DMS153 (cell line): ENCODE measurements at places on chromosomes 12 and 14.
A peak's percentile ranks its signal among the peaks of the same experiment; 100 is the strongest.

- peak; percentile 71 for DNase-seq
Observed at GRCh38 chr12:117377758-117378157, 16.3 kb upstream of the NOS1 start.

DNA sequence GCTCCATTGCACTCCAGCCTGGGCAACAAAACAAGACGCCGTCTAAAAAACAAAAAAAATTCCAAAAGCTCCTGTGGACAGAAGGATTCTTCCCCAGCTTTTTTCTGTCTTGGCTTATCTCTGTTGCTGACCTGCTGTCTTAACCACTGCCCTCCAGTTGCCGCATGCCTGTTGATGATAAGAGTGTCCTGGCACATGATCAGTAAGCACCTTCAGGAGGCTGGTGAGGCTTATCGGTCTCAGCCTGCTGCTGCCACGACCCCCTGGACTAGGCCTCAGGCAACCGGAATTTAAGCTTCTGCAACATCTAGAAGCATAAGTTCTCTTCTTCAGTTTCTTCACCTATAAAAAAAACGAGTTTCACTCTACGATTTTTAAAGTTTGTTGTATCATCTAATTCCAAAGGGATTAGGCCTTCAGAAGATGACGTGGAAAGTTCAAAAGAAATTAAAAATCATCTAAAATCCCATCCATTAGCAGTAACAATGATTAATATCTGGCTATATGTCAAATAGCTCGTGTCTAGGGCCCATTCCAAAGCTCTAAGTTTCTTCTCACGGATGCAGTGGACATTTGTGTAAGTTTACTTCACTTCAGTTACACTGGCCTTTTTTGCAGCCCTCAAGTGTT lies 46.4 kb downstream of the RESF1 start:
- no peak for DNase-seq

DNA sequence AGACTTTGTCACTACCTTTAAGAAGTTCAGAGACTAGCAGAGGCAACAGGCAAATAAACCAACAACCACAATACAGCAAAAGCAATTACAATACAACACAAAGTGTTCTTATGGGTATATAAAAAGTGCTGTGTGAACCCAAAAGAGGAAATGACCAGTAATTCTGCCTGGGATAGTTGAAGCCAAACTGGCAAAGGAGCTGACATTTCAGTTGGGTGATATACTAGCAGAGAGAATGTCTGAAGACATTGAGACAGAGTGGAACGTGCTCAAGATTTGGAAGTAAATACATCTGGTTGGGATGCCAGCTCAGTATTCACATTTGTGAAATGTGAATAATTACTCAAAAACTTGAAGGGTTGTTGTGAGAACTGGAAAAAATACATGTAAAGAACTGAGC lies 80.6 kb upstream of the GTF2A1 start:
- DNase-seq = no peak

DNA sequence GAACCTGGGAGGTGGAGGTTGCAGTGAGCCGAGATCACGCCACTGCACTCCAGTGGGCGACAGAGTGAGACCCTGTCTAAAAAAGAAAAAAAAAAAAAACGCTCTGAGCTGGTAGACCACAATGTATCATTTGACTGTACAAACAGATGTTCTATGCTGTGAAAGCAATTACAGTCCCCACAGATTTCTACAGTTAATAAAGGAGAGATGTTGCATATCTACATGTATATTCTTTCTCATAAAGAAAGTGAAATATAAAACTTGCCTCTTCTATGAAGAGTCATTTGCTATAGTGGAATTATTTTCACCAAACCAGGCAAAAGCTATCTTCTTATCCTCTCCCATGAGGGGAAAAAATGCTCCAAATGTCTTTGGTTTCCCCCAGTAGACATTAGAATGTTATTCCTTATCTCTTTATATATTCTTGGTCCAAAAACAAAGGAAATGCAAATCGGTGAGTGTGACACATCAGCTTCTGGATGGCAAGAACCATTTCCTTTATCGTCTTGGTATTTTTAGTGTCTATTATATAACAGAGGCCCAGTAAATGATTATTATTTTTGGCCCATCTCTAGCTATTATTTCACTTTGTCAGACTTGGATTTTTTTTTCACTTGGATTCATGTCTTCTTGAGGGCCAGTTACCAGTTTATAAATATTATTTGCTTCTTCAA lies 230.4 kb downstream of the SSPN start:
- no peak for DNase-seq

- no peak for DNase-seq
Observed at GRCh38 chr12:69555461-69555860, 29.8 kb upstream of the CCT2 start.

DNA sequence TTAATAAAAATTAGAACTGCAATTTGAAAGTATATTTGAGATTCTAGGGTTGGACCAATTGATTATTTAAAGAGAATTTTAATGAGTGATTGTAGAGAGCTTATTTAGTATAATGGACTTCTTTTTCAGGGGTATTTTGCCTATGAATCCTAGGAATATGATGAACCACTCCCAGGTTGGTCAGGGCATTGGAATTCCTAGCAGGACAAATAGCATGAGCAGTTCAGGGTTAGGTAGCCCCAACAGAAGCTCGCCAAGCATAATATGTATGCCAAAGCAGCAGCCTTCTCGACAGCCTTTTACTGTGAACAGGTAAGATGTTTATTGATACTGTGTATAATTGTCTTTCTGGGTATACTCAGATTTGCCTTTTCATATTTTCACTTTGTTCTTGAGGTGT lies 35.9 kb upstream of the KCNMB4 start:
- DNase-seq = no peak

- DNase-seq = no peak
Observed at GRCh38 chr12:61991661-61992060, 268.5 kb upstream of the USP15 start.

GRCh38 chr12:132057691-132058090 lies 86.4 kb downstream of the DDX51 start:
- DNase-seq = no peak
